ENCODE measurements at places on chromosomes 3 and 15.

GRCh38 chr3:64593350-64593749 is 94.5 kb downstream of the ADAMTS9 start:
- no peak for DNase-seq

GRCh38 chr15:101151288-101151687 is 100.6 kb downstream of the CHSY1 start:
- no peak for DNase-seq

- no peak for DNase-seq
These were observed 512.1 kb downstream of the ROBO1 start for GRCh38 chr3:79255702-79256101.

DNA sequence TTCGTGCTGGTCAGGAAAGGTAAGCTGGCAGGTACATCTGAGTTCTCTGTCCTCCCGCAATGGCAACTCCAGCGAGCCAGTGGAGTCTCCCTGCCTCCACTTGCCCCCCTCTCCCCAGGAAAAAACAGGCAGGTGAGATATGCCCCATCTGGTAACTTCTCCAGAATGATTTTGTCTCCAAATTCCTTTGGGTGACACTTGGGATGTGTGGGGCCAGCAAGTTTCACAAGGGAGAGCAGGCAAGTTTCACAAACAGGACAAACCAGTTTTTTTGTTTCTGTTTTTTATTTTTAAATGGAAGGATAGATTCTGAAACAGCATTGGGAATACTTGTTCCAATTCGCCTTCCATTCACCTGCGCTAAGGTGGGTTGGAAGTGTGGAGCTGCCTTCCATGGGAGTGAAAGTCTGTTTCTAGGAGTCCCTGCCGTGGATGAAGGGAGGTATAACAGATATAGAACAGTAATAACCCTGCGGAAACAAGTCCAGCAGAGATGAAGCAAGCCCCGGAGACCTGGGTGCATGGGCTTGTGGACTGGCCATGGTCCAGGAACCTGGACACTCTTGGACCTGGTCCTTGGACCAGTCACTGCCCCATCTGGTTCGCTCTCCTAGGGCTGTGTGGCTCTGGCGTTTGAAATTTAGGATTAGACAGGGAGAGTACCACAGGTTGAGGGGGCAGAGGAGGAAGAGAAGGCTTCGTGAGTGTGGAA is 22.9 kb upstream of the KIF23 start:
- no peak for DNase-seq

GRCh38 chr15:93829115-93829870 is 402.1 kb upstream of the MCTP2 start:
- DNase-seq: peak; percentile 85

- no peak for DNase-seq
These were observed 127.7 kb downstream of the NUP210 start for GRCh38 chr3:13292375-13292774.

DNA sequence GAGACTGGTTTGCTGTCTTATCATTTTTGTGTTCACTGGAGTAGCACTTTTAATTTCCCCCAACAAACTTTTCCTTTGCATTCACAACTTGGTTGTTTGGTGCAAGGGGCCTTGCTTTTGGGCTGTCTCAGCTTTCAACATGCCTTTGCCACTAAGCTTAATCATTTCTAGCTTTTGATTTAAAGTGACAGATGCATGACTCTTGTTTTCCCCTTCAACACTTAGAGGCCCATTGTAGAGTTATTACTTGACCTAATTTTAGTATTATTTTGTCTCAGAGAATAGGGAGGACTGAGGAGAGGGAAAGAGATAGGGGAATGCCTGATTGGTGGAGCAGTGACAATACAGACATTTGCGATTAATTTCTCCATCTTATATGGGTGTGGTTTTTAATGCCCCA is 340.1 kb upstream of the MANF start:
- no peak for DNase-seq

DNA sequence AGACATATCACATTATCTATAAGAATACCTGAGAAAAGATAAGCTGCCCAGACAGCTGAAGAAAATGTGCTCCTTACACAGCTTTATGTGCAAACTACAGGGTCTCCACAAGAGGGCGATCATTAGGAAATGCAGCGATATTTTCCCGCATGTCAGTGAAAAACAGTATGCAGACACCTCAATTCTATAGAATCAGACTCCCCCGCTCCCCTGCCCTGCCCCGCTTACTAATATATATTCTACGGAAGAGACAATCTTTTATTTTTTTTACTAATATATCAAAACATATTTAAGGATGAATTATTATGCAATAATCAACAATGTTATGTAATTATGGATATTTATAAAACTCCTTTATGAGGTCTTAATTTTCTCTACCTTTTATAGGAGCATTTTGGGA is 681.3 kb downstream of the ROBO1 start:
- DNase-seq: peak; percentile 82

DNA sequence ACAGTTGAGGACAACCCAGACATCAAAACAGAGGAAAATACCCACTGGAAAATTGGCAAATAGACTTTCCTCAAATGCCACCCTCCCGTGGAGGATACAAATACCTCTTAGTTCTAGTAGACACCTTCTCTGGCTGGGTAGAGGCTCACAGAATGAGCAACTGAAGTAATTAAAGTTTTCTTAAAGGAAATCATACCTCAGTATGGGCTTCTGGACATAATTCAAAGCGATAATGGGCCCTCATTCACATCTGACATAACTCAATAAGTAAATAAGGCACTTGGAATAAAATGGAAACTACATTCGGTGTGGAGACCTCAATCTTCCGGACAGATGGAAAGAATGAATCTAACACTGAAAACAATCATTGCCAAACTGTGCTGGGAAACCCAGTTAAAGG is 115.2 kb upstream of the PLCL2 start:
- no peak for DNase-seq

DNA sequence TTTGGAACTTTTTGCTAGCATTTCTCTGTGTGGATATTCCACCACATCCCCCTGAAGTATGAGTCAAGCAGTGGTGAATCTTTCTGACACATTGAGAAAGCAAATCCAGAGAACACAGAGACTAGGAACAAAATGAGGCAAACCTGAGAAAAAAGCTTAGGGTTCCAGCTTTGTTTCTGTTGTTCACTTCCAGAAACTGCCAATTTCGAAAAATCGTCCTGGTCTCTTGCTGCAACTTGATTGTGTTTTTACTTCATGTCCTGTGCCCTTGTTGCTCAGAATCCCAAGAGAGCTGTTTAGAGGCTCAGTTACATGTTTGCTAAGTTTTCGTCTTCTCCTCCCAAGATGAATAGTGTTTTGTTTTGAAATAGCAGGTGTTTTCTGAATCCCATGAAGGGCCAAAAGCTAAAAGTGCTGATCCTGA is 13.7 kb downstream of the MAP2K1 start:
- peak; percentile 8 for DNase-seq

DNA sequence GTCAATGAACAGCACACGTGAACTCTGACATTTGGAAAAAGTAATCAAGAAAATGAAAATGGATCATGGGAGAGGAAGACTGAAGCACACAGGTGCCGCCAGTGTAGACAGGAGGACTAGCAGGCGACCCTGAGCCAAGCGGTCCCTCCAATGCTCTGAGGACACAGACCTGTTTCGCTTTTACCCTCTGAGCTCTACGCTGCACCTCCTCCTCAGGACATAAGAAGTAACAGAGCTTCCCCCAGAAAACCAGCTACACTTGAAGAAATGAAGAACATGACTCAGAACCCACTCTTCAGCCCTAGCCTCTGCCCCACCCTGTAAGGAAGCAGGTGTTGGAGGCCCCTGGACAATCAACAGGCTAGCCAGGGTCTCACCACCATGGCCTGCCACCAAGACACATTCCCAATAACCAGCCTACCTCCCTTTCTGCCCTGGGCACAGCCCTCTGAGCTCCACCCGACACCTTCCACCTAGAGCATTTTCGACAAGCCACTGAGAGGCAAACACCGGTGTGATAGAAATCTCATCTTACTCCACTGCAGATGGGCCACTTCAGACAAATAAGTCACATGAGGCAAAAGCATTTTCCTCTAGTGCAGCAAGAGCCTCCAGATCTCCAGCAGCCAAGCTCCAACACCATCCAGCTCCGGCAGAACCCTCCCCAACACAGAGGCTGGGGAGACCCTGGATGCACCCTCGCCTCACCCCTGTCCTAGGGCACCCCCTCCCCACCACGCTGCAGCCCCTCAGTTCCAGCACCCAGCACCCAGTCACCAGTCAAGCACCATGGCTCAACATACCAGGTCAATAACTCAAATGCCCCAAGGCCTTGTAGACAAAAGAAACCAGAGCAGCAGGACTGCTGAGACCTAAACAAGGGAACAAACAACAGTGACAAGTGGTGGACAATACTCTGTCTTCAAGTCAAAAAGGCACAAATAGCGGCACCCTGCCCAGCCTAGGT is 11.4 kb downstream of the FAM174B start:
- peak; percentile 52 for DNase-seq

DNA sequence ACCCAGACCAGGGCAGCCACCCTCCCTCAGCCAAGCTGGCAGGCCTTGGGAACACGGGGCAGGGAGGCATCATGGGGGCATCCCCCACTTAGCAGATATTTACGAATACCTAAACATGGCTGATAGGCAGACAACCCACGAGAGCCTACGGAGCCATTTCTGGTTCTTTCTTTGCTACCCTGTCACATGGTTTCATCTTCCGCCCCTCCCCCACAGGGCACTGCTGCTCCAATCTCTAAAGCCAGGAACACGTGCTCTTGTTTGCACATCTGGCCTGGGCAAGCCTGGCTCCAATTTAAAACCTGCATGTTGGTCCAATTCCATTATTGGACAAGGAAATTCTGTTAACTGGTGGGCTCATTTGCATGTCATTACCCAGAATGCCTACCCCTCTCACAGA is 447.4 kb upstream of the NR2F2 start:
- DNase-seq: no peak

DNA sequence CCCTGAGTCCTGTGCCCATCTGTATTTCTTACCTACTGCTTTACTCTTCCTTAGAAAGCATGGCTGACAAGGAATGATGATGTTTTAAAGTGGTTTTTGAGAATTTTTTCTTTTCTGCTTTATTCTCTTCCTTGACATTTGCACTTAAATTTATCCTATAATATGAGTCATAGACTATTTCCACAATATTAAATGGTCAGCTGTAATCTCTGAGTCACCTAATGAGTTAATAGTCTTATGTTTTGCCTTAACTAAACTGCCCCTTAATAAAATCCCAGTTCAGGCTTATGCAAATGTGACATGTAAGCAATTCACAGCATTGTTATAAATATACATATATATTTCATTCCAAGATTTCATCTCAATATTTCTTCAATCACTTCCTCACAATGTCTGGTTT is 23.8 kb downstream of the MEIS2 start:
- no peak for DNase-seq

- no peak for DNase-seq
These were observed 83.1 kb downstream of the SST start for GRCh38 chr3:187587076-187587475.

DNA sequence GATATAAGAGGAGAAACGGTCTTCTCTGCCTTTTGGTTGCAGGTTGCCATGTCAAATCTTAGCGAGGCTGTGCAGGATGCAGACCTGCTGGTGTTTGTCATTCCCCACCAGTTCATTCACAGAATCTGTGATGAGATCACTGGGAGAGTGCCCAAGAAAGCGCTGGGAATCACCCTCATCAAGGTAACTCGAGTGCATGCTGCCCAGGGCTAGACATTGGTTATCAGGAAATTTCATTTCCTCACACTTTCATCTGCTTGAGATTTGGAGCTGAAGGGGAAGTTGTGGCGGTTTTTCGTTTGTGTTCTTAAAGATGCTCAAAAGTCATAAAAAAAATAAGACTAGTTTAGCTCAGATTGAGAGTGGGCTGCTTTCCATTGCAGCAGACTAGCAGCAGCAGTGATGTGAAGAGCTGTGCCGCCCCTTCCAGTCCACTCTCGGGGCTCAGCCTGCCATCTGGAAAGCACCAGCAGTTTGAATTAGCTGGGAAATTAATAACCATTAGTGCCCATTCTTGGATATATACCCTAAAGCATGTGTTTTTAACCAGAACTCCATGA is 32.2 kb downstream of the GPD1L start:
- DNase-seq: no peak

DNA sequence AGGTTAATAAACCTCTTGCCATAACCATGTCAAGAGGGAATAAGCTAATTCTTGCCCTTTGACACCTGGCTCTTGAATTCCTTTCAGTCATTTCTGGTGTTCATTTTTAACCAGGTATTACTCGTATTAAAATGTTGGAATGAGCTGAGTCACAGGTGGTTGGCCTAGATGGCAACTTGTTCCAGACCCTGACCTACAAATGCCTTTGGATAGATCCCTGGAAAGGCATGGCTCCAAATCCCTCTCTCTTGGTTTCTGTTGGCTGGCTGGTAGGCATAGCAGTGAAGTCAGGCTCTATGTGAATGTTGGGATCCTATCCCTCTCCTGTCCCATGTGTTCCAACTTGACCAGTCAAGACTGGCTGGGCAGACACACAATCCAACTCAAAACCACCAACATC is 277.1 kb upstream of the PROK2 start:
- no peak for DNase-seq

- DNase-seq: no peak
These were observed 275.9 kb downstream of the UBE2E2 start for GRCh38 chr3:23479026-23479425.

DNA sequence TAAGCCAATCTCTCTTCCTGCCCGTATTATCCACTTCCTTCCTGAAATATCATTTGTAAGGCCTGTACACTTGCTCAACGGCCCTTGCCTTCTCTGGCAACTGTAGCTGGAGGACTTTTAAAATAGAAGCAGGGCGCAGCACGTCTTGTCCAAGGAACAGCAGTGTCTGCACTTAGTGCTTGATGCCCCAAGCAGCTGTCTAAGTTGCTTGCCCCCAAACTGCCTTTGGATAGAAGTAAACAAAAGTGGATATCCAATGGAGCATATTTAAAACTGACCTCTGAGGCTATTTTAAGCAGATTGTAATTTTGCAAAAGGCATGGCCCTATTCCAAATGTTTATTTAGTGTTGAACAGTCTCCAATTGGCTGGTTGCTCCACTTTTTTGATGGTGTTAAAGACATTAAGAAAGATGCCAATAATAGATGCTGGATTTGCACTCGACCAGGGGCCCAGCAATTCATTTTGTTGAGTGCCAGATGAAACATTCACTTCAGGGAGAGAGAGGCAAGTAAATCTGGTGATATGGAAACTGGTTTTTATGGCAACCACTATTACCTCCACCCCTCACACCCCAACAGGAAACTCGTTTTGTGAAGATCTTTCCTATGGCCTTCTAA is 526.8 kb upstream of the TBL1XR1 start:
- DNase-seq: no peak

- DNase-seq: peak; percentile 83
These were observed 5.3 kb upstream of the TMEM115 start for GRCh38 chr3:50364573-50365079.

DNA sequence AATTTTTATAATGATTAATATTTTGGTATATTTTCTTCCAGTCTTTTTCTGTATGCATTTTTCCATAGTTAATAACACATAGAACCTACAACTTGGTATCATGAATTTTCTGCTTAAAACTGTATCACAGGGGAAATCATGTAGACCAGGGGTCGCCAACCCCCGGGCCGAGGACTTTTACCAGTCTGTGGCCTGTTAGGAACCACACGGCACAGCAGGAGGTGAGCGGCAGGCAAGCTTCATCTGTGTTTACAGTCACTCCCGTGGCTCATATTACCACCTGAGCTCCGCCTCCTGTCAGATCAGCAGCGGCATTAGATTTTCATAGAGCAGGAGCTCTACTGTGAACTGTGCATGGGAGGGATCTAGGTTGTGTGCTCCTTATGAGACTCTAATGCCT is 54.7 kb downstream of the RPL22L1 start:
- DNase-seq: peak; percentile 90
